ENCODE measurements at places on chromosomes 11 and 22.

DNA sequence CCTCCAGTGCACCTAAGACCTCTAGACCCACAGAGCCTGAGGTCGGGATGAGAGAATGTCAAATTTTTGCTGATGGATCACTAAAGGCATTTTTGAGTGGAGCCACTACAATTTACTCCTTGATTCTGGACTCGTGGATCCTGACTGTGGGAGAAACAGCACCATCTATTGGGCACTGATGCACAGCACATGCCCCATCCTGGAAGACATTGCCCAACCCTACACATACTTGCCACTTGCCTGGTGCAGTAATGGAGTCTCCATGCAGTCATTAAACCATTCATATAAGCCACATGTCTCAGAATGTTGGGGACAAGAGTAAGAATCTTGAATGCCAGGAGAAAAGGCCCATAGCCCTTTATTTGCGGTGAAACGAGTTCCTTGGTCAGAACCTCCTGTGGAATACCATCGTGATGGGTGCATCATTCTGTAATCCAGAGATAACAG, 103.9 kb downstream of the GGTLC2 start:
- DNase-seq = peak; percentile 29

- no peak for DNase-seq
These were observed 85.7 kb downstream of the CSNK2A3 start for GRCh38 chr11:11267312-11267711.

DNA sequence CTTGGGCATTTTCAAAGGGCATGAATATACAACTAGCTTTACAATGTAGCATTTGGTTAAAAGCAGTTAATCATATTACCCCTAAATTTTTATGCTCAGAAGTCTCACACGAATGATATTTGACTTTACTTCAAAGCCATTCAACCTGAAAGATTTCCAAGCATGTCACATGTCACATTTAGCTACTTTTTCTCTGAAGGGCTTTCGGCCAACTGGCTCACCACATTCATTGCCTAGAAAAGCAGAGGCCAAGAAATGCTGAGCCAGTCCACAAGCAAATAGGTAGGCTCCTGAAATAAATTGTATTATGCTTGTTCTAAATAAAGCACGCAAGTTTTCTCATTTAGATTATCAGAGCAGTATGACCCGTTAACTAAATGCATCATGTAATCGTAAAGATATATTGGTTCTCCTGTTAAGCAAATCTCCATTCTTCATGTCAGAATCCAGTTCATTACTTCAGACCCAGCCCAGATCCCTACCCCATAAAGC, 30.6 kb downstream of the PAX6 start:
- no peak for DNase-seq

DNA sequence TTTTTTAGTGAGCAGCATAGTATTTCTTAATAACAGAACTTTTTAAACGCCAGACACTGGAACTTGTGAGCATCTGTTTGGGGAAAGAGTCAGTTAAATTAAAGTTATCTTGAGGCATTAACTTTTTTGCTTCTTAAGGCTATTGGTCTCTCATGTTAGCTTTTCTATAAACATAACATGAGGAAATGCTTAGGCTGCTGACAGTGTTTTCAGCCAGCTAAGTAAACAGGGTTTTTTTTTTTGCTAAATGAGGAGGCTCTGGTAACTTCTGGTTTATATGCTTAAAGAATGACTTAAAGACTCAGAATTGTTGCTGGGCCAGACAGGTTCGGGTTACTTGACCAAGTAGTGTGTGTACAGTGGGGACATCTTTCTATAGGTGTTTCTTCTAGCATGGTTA, 95.8 kb upstream of the ALKBH3 start:
- no peak for DNase-seq
